ENCODE measurements at places on chromosomes 1 and 21.

DNA sequence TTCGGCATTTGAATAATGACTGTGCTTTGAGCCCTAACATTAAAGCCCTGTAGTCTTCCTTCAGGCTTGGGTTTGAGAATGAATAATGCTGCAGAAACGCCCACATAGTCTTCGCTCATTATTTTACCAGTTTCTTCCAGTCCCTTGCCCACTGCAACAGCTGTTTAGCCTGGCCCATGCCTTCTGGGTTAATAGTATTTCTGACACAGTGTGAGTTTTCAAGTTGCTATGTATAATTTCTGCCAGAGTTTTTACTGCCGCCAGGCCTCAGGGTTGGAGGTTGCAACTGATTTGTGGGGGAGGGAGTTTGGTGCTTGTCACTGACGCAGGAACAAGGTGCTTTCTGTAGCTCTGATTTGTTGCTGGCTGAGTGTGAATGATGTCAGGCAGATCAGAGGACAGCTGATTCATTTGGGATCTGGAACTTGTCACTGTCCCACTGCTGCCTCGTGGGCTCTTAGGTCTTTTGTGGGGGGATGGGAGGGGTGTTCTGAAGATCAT is 109.8 kb downstream of the MAST2 start:
- no peak for DNase-seq

- DNase-seq: no peak
Observed at GRCh38 chr1:243959998-243960397, 91.1 kb upstream of the ZBTB18 start.

GRCh38 chr1:235417086-235417697 is 50.0 kb downstream of the TBCE start:
- peak; percentile 35 for DNase-seq

- no peak for DNase-seq
Observed at GRCh38 chr1:109877317-109877771, 33.3 kb upstream of the CSF1 start.

- no peak for DNase-seq
Observed at GRCh38 chr1:41419584-41420295, 58.5 kb downstream of the FOXO6 start.

DNA sequence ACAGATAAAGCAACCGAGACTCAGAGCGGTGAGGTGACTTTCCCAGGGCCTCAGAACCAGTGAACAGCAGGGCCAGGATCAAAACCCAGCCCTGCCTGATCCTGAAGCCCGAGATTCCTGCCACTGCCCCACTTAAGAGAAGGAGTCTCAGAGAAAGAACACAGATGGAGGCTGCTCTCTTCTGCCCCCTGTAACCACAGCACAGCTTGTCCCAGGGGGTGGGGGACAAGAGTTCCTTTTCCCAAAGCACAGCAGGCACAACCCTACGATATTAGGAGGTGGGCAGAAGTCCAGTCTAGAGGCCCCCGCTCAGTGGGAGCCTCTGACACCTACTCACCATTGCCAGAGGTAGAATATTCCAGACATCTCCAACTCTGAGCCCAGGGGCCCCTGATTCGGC is 24.0 kb upstream of the VWA5B1 start:
- DNase-seq: no peak

- no peak for DNase-seq
Observed at GRCh38 chr1:210418863-210419650, 90.4 kb downstream of the HHAT start.

DNA sequence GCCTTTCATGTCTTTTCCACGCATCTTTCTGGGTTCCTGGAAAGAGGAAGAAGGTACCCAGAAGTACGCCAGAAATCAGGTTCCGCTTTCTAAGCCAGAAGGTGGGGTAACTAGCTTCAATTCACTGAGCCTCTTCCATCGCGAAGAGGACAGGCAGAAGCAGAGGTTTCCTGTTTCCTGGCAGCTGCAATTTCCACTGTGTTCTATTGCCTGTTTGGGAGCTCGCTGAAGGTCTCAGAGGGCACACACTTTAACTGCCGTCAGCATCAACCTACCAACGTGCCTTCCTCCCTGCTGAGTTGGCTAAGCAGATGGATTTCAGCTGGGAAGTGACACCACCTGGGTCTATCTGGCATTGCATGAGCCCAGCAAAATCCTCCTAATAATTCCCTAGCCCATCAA is 10.0 kb downstream of the NCF2 start:
- peak; percentile 19 for DNase-seq

- DNase-seq: no peak
Observed at GRCh38 chr1:12525311-12526181, 92.5 kb downstream of the DHRS3 start.

DNA sequence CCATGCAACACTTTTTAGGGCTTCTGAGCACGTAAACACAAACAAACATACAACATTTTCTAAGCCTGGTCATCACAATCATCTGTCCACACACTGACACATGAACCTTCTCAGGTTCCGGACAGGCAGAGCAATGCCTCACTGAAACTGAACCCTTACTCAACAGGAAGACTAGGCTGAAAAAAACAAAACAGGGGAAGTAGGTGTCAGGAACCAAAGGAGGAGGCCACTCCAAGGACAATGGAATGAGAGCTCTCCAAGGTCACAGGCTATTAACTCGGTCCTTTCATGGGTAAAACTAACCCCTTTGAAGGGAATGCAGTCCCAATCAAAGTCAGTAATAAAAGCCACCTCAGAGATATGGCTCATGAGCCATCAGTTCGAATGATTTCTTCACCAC is 76.6 kb downstream of the FAM78B start:
- DNase-seq: no peak

Measured in NCI-H774 (cell line).